ENCODE measurements at places on chromosomes 6 and 20.

GRCh38 chr6:57252975-57253374, 30.9 kb upstream of the RAB23 start:
- DNase-seq: no peak

DNA sequence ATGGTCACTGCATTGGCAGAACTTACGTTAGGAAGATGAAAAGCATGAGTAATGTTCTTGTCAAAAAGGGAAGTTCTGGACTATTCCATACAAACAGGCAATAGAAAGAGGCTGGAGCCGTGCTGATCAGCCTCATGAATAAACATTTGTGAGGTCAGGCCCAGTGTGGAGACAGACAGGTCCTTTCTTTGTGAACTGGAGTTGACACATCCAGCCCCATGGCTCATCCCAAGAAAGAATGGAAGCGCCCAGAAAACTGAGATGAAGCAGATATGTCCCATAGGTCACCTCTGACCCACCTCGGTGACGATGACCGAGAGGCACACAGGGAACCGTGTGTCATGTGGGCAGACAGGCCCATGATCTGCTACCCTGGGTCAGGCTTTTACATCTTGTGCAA, 276.0 kb upstream of the SGK1 start:
- DNase-seq: no peak

DNA sequence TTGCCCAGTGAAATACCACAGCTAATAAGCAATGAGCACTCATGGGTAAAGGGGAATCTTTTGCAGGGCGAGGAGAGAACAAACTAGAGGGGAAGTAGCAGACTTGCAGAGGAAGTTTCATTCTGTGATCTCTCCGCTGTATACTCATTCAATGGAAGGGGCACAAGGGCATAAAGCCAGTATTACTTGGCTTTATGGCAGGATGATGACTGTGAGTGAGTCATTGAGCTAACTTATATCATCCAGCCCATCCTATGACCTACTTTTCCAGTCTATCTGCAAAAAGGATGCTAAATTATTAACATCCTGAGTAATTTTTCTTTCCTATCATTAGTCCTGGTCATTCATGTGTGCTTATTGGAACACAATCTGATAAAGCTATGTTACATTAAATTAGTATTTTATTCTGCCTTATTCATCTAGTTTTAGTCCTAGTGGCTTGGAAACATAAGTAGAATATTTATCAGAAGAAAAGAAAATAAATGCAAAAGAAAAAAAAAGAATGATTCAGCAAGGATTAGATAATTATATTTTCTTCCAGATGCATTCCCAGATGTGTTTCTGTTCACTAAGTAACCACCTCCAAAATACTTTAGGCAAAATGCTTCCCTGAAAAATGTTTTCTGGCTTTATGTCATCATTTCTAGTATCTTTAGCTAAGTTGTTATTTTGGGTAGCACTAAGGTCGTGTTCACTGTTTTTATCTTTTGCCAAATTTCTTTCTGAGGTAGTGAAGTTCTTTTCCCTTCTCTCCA, 471.7 kb downstream of the CDKAL1 start:
- DNase-seq: no peak

- DNase-seq: no peak
Observed at GRCh38 chr20:36628076-36628475, 17.9 kb downstream of the SLA2 start.

- no peak for DNase-seq
Observed at GRCh38 chr6:160831739-160832138, 129.7 kb downstream of the PLG start.

DNA sequence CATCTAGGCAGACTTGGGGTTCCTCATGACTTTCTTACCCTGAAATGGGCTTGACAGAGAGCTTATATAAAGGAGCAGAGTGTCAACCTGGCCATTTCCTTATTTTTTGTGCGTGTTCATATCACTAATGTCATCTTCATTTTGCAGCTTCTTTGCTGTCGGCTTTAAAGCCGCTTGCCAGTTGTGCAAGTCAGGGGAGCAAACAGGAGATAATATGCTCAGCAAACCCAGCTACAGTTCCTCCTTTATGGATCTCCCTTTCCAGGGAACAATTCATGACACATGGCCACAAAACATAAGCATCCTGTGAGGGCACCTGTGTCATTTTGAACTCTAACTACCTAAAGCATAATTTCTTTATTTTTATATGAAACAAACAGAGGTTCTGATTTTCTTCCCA, 6.5 kb upstream of the TUBB2B start:
- DNase-seq: no peak

GRCh38 chr20:49400410-49400809, 82.1 kb downstream of the KCNB1 start:
- no peak for DNase-seq

- DNase-seq: no peak
Observed at GRCh38 chr6:169618526-169619490, 83.0 kb downstream of the WDR27 start.

Data from stimulated activated CD8-positive, alpha-beta memory T cell treated with anti-CD3 and anti-CD28 coated beads, Interleukin-15, amount 100 ng/mL, for 1 hour (primary cell).